ENCODE measurements at places on chromosomes 5 and 9.

- DNase-seq, result no peak
These were observed 1775.7 kb upstream of the C9orf72 start for GRCh38 chr9:29348999-29349398.

GRCh38 chr5:124634228-124634739, 112.2 kb downstream of the ZNF608 start:
- no peak for DNase-seq

DNA sequence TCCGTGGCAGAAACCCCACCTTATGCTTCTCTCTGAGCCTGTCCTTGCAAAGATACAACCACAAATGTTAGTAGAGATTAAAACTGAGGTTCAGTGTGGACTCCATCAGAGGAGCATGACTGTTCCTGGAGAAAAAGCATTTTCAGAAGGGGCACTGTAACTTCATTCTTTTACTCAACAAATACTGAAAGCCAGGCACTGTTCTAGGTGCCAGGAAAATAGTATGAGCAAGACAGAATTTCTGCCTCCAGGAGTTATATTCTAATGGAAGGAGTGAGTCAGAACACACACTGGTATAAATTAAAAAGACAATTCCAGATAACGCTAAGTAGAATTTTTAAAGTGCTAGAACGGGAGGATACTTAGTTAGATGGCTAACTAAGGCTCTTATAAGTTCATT, 251.4 kb upstream of the GAS1 start:
- DNase-seq, result no peak

GRCh38 chr9:15501179-15501578, 9.6 kb downstream of the PSIP1 start:
- DNase-seq, result no peak

GRCh38 chr5:114317751-114318150, 44.1 kb upstream of the KCNN2 start:
- no peak for DNase-seq

- DNase-seq, result no peak
These were observed 22.8 kb upstream of the TNFAIP8 start for GRCh38 chr5:119332978-119333401.

GRCh38 chr9:23842565-23843129, 16.6 kb upstream of the ELAVL2 start:
- no peak for DNase-seq

DNA sequence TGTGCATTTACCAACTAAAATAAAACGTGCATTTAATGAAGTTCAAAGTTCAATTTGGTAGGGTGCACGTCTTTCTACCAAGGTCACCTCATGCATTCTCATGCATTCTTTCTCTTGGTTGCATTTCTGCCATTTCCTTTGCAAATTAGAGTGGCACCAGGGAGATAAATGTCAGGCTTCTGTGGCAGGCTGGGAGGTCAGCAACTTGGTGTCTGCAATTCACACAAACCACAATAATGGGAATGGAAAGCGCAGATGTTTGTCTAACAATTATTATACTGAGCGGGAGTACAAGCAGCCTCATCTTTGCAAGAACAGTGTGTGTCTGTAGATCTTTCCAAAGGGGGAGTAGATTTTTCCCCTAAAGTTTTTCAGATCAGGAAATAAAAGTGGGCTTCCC, 411.7 kb downstream of the DMRT2 start:
- no peak for DNase-seq

DNA sequence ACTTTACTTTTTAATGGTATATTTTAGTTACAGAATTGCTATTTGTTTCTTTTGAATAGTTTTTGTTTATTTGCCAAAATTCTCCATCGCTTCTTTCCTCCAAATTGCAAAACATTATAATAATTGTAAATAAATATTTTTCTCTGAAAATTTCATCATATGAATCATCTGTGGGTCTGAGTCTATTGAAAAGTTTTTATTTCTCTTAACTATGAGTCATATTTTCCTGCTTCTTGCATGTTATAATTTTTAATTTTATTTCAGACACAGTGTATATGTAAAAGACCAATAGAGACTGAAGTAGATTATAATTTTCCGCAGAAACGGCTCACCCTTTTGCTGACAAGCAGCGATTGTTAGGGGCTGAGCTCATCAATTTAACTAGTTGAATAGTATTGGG, 279.1 kb upstream of the IL12B start:
- no peak for DNase-seq

DNA sequence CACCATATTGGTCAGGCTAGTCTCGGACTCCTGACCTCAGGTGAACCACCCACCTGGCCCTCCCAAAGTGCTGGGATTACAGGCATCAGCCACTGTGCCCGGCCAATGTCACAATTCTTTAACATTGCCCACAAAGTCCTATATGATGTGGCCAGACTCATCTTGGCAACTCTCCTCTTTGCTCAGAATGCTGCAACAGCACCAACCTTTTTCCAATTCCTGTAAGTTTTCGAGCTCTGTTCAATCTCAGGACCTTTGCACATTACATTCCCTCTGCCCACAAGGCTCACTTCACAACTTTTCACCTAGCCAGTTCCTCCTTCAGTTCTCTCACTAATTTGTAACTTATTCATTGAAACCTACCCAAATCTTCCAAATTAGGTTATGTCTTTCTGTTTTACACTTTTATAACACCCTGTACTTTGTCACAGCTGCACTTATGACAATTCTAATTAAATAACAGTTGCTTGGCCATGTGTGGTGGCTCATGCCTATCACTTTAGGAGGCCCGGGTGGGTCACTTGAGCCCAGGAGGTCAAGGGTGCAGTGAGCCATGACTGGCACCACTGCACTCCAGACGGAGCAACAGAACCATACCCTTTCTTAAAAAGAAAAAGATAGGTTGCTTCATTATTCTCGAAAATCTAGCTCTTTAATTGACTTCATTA, 30.9 kb upstream of the GLDC start:
- DNase-seq, result no peak

DNA sequence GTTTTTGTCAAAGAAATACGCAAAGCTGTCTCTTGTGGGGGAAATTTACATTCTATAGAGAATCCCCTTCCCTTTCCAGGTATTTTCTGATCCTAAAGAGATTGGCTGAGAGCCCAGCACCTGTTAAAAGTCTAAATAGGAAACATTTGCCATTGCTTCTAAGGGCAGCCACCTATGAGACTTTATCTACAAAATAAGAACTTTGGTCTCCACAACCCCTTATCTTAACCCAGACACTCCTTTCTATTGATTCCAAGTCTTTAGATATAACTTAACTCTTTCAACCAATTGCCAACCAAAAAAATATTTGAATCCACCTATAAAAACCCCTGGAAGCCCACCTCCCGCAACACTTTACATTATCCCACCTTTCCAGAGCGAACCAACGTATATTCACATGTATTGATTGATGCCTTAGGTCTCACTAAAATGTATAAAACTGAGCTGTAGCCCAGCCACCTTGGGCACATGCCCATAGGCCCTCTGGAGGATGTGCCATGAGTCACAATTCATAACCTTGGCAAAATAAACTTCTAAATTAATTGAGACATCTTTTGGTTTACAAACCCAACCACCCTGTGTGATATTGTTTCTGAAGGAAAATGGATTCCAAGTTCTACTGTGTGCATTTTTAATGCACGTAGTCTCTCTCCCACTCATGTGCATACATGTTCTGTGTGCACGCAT, 211.4 kb downstream of the GAS1 start:
- DNase-seq, result no peak

GRCh38 chr5:131644370-131644769, 9.3 kb upstream of the RAPGEF6 start:
- no peak for DNase-seq

GRCh38 chr5:57695706-57696388, 213.2 kb upstream of the ACTBL2 start:
- no peak for DNase-seq

DNA sequence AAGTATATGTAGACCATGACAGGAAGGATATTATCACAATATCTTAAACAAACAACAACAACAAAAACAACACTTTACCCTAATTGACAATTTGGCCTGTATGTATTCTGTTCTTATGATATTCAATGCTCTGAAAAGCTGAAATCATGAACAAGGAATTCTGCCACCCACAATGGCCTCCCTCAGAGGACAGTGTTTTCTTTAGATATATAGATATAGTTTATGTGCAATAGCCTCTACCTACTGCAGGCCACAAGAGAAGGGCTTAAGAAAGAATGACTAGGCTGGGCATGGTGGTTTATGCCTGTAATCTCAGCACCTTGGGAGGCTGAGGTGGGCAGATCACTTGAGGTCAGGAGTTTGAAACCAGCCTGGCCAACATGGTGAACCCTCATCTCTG, 104.8 kb downstream of the STARD4 start:
- DNase-seq, result no peak

DNA sequence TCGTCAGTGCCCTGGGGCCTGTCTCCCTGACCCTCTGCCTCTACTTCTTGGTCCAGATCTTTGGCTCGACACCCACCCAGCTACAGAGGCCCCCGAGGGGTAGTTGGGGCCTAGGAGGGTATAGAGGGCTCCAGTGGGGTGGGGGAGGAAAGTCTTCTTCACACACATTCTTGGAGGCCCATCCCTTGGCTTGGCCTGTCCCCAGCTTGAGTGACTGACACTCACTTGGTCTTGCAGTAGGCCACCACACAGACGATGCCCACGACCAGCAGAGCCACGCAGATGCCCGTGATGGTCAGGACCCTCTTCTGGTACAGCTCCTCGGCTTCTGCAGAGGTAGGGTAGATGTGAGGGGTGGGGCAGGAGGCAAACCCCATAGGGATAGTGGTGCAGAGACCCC, 59.8 kb downstream of the PSD2 start:
- no peak for DNase-seq

- no peak for DNase-seq
These were observed 19.2 kb downstream of the SLC25A25 start for GRCh38 chr9:128087262-128087661.

DNA sequence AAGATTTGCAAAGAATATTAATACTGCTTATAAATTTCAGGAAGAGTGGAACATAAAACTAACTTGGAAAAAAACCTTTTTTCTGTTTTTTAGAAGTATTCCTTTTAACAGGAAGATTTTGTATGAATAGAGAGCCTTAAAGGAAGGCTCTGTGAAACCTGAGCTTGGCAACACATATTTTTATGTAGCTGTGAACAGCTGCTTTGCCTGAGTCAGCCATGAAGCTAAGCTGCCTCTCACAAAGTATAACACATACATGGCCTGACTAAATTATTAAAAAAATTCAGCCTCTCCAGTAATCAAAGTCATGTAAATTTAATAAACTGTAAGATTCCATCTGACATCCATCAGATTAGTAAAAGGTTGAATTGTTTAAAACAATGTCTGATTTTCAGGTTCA, 547.5 kb downstream of the ELAVL2 start:
- no peak for DNase-seq

GRCh38 chr5:66340786-66341185, 196.7 kb downstream of the SREK1 start:
- DNase-seq, result no peak

DNA sequence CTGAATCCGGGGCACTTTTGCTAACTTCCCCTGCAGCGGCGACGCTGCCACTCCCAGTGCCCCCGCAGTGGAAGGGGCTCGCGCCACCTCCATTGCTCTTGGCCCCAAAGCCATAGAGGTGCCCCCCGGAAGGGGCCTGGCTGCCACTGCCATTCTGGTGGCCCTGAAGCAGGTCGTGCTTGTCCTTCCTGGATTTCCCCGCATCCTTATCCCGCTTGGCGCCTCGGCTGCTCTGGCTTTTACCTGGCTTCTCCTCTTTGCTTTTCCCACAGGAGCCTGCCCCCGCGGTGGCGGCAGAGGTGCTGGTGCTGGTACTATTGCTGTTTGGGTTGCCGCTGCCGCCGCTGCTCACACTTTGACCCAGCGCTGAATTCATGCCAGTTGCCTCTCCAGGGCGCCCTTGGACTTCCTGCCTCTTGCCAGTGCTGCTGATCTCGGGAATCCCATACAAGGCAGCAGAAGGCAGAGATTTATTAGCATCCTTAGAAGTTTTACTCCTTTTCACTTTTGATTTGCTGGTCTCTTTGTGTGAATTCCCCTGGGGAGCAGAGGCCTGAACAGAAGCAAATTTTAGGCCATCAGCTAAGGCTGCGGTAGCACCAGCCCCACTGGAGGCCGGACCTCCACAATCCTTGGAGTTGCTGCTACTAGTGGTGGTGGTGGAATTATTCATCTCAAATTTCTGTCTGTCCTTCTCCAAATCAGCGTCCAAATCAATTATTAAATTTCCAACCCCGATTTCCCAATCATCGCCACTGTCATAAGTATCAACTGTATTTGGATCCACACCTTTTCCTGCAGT, 2.1 kb downstream of the ZNF608 start:
- no peak for DNase-seq

DNA sequence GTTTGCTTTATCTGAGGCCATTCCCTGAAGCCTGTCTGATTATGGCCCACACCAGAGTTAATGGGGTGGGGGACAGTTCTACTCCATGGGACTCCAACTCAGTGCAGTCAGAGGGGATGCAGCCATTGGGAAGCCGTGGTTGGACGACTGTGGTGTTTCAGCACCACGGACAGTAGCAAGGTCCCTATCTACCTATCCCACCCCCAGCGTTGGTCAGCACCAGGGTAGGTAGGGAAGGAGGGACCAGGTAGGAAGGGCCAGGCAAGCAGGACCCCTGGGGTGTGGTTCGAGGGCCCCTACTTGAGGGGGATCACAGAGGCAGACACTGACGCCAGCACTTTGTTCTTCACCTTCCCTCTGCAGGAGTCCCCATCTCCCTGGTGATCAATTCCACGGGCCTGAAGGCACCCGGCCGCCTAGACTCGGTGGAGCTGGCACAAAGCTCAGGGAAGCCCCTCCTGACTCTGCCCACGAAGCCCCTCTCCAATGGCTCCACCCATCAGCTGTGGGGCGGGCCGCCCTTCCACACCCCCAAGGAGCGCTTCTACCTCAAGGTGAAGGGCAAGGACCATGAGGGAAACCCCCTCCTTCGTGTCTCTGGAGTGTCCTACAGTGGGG, 33.2 kb downstream of the HMCN2 start:
- no peak for DNase-seq

- DNase-seq, result no peak
These were observed 252.1 kb upstream of the CCNG1 start for GRCh38 chr5:163185315-163185714.

GRCh38 chr9:105286098-105286497, 41.6 kb downstream of the SLC44A1 start:
- no peak for DNase-seq

DNA sequence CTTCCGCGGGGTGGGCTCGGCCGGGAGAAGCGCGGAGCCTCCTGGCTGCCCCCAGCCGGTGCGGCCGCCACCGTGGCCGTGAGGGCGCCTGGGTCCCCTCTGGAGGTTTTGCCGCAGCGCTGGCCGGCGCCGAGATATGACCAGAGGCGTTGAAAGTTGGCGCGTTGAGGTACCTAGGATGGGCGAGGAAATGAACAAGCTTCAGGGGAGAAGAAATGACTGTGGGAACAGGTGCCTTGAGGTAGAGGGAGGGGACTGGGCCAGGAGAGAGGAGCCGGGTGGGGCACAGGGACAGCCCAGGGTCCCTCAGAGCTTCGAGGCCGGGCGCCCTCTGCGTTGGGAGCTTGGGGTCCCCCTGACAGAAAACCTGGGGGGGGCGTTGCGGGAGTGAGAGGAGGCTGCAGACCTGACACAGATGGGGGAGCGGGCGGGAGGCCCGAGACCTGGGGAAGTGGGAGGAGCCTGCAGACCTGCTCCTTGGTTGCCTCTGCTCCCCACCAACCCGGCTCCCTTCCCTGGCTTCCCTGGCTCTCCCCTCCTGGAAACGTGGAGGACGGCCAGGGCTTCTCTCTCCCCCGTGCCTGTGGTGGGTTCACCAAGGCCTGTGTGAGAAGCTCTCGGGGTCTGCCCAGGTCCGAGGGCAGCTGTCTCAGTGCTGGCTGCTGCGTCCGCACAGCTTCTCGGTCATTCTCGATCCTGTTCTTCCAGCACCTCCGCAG, 14.2 kb downstream of the RABL6 start:
- DNase-seq, result no peak

GRCh38 chr5:96648023-96648422, 14.2 kb upstream of the CAST start:
- DNase-seq, result no peak

GRCh38 chr5:9698125-9698826, 68.1 kb upstream of the TAS2R1 start:
- no peak for DNase-seq

Data from glutamatergic neuron (in vitro differentiated cells).